ENCODE measurements at places on chromosomes 16 and 17.

DNA sequence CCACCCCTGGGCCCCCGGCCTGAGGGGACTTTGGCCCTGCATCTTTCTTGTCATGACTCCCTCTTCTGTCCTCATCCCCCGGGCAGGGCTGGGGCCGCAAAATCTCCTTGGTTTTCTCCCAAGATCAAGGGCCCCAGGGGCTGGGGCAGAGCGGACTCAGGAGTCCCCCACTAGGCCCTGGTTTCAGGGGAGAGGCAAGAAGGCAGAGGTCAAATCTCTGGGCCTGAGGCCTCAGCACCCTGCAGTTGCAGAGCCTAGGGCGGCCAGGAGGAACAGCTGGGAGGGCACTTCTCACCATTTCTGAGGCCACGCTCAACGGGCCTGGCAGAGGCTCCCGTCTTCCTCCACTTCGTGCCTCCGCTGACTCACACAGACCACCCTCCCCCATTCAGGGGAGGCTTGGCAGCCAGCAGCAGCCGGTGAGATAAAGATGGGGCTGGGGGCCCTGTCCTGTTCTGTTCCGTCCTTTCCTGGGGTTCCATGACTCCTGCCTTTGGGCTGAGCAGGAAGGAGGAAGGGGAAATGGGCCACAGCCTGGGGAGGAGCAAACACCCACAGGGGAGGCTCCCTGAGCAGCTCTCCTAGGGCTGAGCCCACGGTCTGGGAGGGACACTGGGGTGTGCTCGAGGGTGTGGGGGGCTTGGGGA lies 12.4 kb downstream of the ZSCAN10 start:
- no peak for DNase-seq

DNA sequence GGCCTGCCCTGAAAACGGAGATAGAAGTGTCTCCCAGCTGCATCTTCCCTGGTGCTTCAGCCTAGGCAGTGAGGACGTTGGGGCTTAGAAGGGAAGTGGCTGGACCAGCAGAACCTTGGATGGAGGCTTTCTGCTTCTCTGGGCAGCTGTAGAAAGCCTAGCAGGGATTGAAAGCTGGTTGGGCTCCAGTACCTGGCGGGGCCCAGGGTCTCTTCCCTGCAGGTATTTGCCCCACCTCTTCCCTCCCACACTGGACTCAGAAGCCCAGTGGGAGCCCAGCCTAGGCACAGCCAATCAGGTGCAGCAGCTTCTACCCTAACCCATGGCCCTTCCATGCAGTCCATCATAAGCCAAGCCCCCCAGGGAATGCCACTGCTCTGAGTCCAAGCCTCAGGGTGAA lies 190.3 kb upstream of the IRX6 start:
- DNase-seq: no peak

- no peak for DNase-seq
These were observed 72.8 kb downstream of the RPH3AL start for GRCh38 chr17:279776-280175.

- DNase-seq: no peak
These were observed 73.2 kb upstream of the RPL38 start for GRCh38 chr17:74130276-74130675.

DNA sequence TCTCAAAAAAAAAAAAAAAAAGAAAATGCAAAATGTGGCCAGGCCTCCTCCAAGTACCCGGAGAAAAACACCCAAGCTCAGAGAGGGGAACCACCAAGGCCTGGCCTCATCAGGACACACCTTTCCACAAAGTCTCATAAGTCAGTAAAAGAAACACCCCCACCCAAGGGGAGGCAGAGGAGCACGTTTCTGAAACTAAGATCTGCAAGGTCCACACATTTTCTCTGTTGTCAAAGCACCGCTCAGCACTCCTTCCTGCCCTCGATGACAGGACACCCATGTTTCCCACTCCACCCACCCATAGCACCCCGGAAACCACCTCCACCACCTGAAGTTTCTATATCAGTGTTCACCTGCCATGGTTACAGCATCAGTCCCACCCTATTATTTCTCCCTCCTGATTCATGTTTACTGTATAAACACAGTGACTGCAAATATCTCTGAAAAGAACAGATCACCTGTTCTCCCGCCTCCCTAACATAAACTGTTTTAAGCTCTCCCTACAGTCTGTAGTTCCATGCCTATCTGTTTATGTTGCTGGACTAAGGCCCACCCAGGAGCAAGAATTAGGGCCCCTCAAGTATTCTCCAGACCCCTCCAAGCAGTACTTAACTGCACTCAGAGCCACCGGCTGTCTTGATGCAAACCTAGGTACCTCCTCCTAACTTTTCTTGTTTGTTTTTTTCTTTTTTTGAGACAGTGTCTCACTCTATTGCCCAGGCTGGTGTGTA lies 2.0 kb downstream of the CORO7 start:
- peak; percentile 96 for DNase-seq

GRCh38 chr16:70804153-70804733 lies 3.3 kb upstream of the VAC14 start:
- DNase-seq: peak; percentile 51

DNA sequence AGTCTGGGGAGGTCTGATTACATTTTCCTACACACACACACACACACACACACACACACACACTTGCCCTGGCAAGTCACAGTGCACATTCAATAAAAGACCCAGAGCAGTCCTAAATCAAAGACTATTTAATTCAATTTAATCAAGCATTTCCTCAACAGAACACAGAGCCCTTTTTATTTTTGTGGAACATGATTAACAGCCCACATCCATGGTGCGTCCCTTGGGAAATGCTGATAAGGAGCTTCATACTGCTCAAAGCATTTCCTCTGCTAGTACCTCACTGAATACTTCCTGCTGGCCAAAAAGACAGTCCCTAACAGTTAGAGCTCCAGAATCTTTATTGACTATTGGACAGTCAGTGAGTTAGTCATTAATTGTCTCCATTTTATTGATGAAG lies 43.1 kb upstream of the MYH10 start:
- no peak for DNase-seq

DNA sequence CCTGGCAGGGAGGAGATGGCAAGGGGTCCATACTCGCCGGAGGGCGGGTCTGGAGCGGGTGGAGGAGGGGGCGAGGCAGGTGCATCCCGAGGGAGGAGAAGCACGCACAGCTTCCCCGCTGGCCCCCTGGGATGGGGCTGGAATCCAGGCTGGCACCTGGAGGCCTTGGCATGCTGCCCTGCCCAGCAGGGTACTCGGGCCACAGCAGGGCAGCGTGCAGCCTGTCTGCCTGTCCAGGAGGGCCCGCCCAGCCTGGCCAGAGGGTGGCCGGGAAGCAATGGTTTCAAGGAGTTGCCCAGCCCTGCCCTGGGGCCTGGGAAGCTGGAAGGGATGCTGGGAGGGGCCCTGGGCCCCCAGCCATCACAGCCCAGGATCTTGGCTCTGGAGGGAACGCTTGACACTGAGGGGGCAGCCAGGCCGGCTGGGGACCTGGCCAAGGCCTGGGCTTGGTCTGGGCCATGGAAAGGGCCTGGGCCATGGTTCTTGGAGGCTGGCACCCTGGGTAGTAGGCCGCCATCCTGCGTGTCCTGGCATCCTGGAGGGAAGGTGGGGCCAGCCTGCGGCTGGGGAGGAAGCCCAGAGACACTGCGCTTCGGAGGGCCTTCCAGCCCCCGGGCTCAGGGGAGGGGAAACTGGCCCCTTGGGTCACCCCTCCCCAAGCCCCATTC lies 1.1 kb downstream of the GLIS2 start:
- no peak for DNase-seq

GRCh38 chr16:87404764-87405625 lies 12.9 kb downstream of the MAP1LC3B start:
- DNase-seq: no peak

DNA sequence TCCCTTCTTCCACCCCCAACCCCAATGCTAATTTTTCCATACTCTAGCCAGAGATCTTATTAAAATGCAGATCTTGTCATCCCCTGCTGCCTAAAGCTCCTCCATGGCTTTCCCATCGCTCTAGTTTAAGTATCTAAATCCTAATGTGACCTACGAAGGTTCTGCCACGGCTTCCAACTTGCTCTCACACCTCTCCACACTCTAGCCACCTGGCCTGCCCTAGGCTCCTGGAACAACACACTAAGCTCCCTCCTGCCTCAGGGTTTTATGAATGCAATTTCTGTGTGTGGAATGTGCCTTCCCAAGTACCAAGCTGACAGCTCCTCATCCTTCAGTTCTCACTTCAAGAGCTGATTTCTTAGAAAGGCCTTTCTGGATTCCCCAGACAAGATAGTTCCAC lies 16.6 kb downstream of the NXPH3 start:
- DNase-seq: no peak

DNA sequence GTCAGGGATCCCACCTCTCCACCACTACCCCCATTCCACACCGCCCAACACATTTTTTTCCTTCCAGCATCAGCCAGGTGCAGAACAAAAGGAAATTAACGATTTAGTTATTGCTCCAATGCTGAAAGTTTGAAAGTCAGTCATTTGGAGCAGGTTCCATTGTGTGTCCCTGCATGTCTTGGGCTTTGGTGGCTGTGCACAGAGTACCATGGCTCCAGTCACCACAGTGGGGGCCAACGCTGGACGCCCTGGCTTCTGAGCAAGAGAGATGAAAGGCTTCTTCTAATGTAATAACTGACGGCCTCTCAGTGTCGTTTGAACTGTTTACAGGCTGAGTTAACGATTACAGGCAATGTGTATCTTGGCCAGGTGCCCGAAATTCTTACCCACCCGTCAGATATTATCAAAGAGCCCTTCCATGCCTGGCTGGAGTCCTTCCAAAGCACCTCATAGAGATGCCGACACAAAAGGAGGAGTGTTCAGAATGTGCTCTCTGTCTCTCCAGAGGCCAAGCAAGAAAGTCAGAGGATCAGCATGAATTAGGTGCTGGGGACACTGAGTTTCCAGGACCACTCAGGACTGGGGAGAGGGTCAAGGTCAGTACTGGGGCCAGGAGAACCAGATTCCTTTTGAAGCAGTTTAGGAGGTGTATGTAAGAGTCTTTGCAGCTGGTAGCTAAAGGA lies 25.9 kb downstream of the RNF43 start:
- DNase-seq: no peak

DNA sequence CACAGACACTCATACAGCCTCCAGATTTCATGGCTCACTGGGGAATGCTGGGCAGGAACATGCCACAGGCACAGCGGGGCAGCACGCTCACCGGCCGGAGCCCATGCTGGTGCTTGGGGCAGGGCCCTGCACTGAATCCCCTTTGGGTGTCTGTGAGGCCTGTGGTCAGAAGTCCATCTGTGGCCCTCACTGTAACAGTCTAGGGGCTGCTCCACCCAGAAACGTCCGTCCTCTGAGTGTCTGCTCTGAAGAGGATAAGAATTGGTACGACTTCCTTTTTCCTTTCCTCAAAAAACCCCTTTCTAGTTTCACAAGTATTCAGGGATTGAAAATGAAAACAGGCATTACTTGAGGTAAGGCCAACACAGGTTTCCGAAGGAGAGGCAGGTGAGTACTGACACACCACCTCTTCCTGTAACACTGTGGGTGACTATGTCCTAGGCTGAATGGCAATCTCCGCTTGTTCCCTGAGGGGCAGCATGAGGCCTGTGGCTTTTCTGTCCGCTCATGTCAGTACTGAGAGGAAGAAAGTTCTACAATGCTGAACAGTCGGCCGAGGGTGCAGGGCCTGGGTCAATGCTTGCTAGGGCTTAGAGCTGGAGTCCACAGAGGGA lies 42.5 kb downstream of the TMEM11 start:
- DNase-seq: peak; percentile 25

GRCh38 chr16:56860226-56861020 lies 4.6 kb upstream of the SLC12A3 start:
- DNase-seq: peak; percentile 76

- DNase-seq: no peak
These were observed 204.8 kb downstream of the CDH8 start for GRCh38 chr16:61831351-61831917.

GRCh38 chr16:83951544-83951943 lies 1.5 kb upstream of the OSGIN1 start:
- no peak for DNase-seq

- DNase-seq: no peak
These were observed 115.4 kb downstream of the AXIN2 start for GRCh38 chr17:65446043-65446442.

DNA sequence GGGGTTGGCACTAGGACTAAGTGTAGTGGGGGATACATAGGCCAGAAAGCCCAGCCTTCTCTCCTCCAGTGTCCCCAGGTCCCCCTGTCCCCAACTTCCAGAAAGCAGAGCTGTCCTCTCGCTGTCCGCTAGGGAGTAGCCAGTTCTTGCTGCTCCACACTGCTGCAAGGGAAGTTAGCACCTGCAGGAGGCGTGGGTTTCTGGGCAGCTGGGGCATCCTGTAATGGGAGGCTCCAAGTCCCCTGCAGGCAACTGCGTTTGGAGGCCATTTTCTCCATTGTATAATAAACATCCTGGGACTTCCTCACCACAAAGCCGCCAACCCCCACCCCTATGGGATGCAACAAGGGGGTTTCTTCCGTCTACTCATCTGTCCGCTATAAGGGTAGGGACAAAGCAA lies 1.7 kb downstream of the RPRML start:
- no peak for DNase-seq

DNA sequence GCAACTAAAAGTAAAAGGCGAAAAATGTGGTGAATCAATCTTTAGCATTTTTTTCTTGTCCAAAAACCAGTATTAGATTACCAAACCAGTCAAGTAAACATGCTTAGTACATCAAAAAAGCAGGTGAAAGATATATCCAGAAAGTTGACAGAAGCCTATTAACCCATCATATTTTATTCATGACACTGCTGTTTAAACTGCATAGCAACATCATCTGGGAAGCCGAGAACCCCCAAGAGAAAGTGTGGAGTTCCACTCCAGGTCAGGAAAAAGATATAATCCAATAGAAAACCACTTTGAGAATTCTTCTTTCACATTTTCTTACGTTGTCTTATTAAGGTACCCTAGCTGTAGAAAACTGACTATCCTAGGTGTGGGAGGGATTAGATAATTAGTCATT lies 466.8 kb upstream of the CDH8 start:
- no peak for DNase-seq

GRCh38 chr17:774313-774584 lies 7.8 kb downstream of the GLOD4 start:
- no peak for DNase-seq

DNA sequence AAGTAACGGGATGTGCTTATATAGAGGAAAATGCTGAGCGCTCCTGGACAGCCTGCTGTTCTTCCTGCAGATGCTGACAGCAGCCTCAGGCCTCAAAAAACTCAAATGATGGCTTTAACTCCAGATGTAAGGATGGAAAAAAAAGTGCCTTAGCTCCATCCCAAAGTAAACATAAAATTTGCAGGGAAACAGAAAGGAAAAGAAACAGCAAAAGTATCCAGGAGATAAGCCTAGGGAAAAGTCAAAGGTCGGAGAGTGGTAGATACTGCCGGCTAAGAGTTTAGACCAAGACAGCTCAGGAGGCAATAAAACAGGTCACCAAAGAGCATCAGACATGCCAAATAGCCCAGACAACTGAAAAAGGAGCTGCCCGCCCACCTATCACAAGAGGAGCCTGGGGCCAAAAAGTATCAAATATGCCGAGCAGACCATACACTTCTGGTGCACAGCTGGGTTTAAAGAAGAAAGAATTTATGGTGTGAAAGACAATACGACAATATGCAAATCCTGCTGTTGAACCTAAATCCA lies 6.9 kb downstream of the KRT31 start:
- DNase-seq: no peak

GRCh38 chr16:1519831-1520230 lies 13.6 kb upstream of the TMEM204 start:
- DNase-seq: no peak
